Temporal lobe (tissue), 4 donors: ENCODE measurements at places on chromosomes 12 and 14. TPM values are rescaled to one million over a fixed set of nuclear protein-coding genes. Genes with fewer than 3 reads are reported as not detected.

FOXN3 gene
- 29.7 TPM for total RNA-seq

OASL gene
- total RNA-seq, result under 0.01 TPM

RHEBL1 gene
- 0.49 TPM for total RNA-seq

EIF2S3B gene
- 0.98 TPM for total RNA-seq

BICDL1 gene
- total RNA-seq, result 17.0 TPM

PAH gene
- total RNA-seq, result 0.25 TPM

MYRFL gene
- under 0.01 TPM for total RNA-seq

PKP2 gene
- total RNA-seq, result 6.4 TPM

SLC24A4 gene
- total RNA-seq, result 0.25 TPM

KRT71 gene
- 0.25 TPM for total RNA-seq

LHX5 gene
- total RNA-seq, result under 0.01 TPM

JAG2 gene
- 27.8 TPM for total RNA-seq

HOXC6 gene
- not detected for total RNA-seq

RNF31 gene
- 27.5 TPM for total RNA-seq

CCDC197 gene
- not detected for total RNA-seq

SVOP gene
- 38.4 TPM for total RNA-seq

LGR5 gene
- total RNA-seq, result under 0.01 TPM

GLI1 gene
- 0.25 TPM for total RNA-seq

SYNDIG1L gene
- 0.98 TPM for total RNA-seq

ASCL1 gene
- total RNA-seq, result 8.6 TPM

VDR gene
- not detected for total RNA-seq

P2RX7 gene
- 1.7 TPM for total RNA-seq

CLEC1A gene
- total RNA-seq, result 0.98 TPM

NACA gene
- total RNA-seq, result 899 TPM

C3AR1 gene
- total RNA-seq, result 0.49 TPM

RPGRIP1 gene
- not detected for total RNA-seq

SMCO3 gene
- total RNA-seq, result not detected

TSPAN8 gene
- 0.25 TPM for total RNA-seq

PRB2 gene
- 1.7 TPM for total RNA-seq

SERPINA10 gene
- not detected for total RNA-seq

MIPOL1 gene
- total RNA-seq, result 17.0 TPM

TAS2R13 gene
- 5.2 TPM for total RNA-seq

INSM2 gene
- 0.25 TPM for total RNA-seq

GPR135 gene
- total RNA-seq, result 6.4 TPM

CLMN gene
- 0.98 TPM for total RNA-seq

SLC2A13 gene
- total RNA-seq, result 75.0 TPM

ZNF891 gene
- total RNA-seq, result 6.6 TPM

P2RX2 gene
- not detected for total RNA-seq

FAM161B gene
- 18.4 TPM for total RNA-seq

GPR84 gene
- not detected for total RNA-seq

CGRRF1 gene
- total RNA-seq, result 17.0 TPM

ANKRD33 gene
- total RNA-seq, result not detected

PRIMA1 gene
- total RNA-seq, result under 0.01 TPM

CRACR2A gene
- total RNA-seq, result 0.74 TPM

VPS29 gene
- 74.0 TPM for total RNA-seq

LRFN5 gene
- total RNA-seq, result 56.8 TPM

RAPGEF3 gene
- total RNA-seq, result 6.9 TPM
